Cardiac septum (tissue), 1 donor: ENCODE measurements at places on chromosomes 6 and 20. TPM values are rescaled to one million over a fixed set of nuclear protein-coding genes. Genes with fewer than 3 reads are reported as not detected.

- no peak for DNase-seq
These were observed 96.2 kb downstream of the RREB1 start for GRCh38 chr6:7203939-7204338.

GRCh38 chr20:39081255-39081654, 119.1 kb downstream of the DHX35 start:
- DNase-seq, result peak; percentile 80

GRCh38 chr6:83308833-83309232, 115.7 kb downstream of the RWDD2A start:
- DNase-seq, result no peak

- DNase-seq, result no peak
These were observed 327.2 kb downstream of the CDKAL1 start for GRCh38 chr6:20861481-20861880.

DNA sequence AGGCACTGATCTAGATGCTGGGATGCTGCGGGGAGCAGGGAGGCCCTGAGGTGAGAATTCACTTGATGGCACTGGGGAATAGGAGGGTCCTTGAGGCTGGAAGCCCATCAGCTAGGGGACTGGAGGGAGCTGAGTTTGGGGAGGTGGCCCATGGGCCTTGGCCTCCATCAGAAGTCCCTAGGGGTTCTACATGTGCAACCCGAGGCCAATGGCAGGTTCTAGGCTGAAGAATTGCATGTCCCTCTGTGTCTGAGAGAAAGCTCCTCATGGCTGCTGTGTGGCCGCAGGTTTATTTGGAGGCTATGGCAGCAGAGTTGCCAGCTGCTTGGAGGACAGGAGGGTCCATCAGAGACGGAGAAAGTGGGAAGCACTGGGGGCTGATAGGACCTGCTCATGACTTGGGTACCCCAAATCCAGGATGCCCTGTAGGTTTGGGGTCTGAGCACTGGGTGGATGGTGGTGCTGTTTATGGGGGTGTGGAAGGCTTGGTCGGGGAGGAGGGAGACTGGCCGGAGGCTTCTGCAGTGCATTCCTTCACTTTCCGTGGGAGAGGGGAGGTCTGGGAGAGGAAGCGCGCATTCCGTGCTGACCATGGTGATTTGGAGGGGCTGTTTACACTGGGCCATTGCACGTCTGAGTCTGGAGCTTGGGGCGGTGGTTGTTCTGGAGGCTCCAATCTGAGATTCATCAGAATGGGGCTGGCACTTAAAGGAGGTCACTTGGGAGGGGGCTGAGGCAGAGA, 24.8 kb upstream of the PHACTR3 start:
- peak; percentile 35 for DNase-seq

GRCh38 chr6:52020945-52021570, 66.4 kb downstream of the PKHD1 start:
- no peak for DNase-seq

DNA sequence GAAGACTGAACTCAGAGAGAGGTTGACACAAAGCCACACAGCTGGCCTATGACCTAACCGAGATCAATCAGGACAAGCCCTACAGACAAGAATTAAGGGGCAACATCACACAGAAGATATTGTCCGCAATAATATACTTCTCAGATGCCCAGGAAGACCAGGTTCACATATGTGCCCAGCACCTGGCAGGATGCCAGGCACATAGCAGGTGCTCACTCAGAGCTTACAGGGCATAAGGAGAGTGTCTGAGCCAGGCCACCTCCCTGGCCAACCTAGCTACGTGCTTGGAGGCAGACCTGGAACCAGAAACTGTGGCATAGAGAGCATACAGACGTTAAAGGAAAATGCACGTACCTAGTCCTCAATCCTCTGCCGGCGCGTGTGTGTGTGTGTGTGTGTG, 87.0 kb upstream of the LRFN2 start:
- no peak for DNase-seq

- no peak for DNase-seq
These were observed 42.8 kb upstream of the TASP1 start for GRCh38 chr20:13681248-13682125.

DNA sequence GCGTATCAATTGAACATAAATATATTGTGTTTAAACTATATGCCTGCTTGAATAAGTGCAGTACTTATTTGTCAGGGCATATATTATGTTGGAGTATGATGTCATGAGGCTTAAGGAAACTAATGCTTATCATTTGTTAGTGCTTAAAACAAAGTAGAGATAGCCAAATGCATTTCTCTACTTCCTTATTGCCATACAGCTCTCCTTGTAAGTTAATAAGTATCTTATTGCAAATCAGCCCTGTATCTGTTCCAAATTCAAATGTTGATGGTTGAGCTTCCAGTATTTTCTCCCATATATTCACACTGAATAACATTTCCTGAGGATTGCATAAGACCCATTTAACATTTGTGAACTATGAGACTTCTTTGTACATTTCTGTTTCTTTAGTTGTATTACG, 57.8 kb downstream of the CARMIL1 start:
- DNase-seq, result no peak

DNA sequence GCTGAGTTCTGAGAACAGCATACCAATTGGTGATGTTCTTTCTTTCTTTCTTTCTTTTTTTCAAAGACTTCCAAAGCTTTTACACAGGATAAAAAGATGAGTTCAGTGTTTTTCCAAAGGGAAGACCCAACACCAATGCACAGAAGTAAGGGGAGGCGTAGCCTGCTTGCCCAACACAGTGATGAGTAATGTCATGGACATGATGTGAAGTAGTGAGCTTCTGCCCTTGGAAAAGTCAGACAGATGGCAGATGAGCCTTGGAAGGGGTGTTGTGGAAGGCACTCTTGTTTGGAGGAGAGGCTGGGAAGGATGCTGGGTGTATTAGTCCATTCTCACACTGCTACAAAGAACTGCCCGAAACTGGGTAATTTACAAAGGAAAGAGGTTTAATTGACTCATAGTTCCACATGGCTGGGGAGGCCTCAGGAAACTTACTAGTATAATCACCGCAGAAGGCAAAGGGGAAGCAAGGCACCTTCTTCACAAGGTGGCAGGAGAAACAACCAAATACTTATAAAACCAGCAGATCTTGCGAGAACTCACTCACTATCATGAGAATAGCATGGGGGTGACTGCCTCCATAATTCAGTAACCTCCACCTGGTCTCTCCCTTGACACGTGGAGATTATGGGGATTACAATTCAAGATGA, 12.6 kb downstream of the LRP11 start:
- DNase-seq, result no peak

GRCh38 chr20:63206878-63207277, 9.1 kb downstream of the YTHDF1 start:
- DNase-seq, result no peak

GRCh38 chr6:150002710-150003109, 22.6 kb downstream of the RAET1L start:
- DNase-seq, result no peak

DNA sequence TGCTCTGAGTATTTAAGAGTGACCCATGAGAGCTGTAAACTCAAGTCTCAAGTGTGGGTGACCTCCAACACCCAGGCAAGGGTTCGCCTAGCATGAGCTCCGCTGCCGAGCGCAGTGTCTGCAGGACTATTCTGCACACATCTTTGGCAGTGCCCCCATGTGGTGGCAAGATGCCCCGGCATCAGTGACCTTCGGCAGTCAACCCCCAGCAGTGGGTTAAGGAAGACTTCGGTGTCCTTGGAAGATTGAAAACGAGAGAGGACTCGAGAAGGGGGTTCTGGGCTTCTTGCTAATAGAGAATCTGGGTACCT, 43.1 kb downstream of the RBM38 start:
- no peak for DNase-seq

DNA sequence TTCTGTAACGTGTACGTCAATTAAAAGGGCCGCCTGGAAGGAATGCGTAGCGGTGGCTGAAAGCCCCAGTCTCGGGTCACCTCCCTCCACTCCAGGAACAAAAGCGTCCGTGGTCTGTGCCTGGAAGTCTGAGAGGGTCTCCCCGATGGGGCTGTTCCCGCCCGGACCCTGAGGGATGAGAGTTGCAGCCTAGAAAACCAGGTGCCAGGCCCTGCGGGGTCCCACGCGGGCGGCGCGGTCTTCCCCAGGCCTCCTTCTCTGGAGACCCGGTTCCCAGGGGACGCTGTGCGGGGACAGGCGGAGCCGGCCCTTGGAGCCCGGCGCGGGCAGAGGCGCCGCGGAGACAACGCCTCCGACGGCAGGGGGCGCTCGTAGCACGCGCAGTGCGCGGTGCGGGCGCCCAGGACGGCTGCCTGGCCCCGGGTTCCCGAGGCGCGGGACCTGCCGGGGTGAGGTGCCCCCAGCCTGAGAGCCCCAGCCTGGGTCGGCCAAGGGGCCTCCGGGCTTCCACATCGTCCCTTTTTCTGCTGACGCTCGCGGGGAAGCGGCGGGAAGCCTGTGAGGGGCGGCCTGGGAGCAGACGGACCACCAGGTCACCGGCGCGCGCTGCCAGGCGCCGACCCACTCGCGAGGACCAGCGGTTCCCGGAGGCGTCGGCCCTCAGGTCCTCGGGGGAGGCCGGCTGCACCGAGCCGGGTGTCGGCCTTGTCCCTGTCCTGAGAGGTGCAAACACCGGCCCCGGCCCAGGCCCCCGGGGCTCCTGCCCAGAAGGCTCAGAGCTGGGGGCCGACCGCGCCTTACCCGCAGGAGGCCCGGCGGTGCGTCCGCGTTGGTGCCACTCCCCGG, 5.3 kb upstream of the FOXC1 start:
- peak; percentile 88 for DNase-seq

DNA sequence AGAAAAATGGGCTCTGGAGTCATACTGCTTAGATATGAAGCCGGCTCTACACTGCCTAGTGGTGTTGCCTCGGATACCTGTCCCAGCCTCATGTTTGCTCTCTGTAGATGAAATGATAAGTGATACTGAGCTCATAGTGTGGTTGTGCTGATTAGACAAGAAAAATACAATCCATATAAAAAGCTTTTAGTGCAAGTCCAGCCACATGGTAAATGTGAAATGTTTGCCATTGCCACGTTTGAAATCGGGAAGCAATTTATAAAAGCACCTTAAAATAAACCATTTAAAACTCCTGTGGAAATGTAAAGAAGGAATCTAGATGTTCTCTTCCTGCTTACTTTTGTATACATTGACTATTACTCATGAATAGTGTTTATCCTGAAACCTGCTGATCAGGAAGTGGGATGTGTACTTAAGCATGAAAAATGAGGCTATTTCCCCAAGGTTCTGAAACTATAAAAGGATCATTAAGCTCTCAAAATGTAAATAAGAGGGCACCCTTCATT, 13.1 kb upstream of the PBOV1 start:
- DNase-seq, result no peak

- no peak for DNase-seq
These were observed 9.5 kb downstream of the TAAR2 start for GRCh38 chr6:132614554-132614953.

- DNase-seq, result no peak
These were observed 43.0 kb downstream of the CDKAL1 start for GRCh38 chr6:20577173-20577688.

DNA sequence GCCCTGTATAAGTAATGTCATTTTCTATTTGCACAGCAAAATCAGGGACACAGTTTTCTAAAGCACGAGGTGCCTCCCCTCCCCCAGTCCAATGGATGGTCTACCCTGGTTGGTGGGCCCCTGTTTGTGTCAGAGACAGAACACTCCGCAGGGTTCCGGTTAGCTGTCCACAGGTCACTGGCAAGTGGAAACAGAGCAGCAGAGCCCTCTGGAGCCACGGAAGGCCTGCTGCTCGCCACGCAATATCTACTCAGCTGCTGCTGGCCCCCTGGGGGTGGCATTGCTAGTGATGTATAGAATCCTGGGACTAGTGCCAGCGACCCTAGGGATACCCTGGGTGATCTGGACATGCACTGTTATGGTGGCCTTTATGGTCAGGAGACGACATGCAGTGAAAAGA, 50.4 kb downstream of the RIN2 start:
- no peak for DNase-seq

- DNase-seq, result peak; percentile 85
These were observed 124.2 kb downstream of the LY86 start for GRCh38 chr6:6712449-6713403.

DNA sequence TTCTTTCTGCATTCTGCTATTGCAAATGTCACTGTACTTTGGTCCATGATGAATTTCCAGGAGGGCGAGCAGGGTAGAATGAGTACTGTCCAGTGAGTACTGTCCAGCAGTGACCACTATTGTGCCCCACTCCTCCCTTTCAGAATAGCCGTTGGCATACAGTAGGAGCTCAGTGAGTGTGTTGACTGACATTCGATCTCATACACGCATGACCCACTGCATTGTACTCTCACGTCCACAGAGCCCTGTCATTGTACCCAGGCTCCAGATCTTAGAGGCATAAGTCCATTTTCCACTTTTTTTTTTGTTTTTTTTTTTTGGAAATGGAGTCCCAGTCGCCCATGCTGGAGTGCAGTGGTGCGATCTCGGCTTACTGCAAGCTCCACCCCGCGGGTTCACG, 8.2 kb downstream of the DYNLRB1 start:
- DNase-seq, result no peak

DNA sequence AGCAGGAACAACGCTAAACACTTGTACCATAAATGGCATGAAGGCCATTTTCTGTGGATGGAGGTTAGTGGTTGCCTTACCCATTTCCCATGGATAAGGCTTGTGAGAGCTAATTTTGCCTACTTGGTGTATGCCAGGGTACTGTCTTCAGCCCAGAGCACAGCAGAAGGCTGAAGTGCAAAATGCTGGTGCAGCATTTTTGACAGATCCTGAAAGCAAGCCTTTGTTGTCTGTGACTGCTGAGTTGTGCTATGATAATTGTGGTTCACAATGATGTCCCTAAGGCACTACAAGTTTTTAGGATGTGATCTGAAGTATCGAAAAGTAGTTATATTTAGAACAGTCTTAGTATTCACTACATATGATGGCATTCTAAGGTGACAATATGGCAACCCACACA, 14.7 kb upstream of the HMGN3 start:
- no peak for DNase-seq

GRCh38 chr6:43703512-43704429, 16.2 kb upstream of the MRPS18A start:
- no peak for DNase-seq

DNA sequence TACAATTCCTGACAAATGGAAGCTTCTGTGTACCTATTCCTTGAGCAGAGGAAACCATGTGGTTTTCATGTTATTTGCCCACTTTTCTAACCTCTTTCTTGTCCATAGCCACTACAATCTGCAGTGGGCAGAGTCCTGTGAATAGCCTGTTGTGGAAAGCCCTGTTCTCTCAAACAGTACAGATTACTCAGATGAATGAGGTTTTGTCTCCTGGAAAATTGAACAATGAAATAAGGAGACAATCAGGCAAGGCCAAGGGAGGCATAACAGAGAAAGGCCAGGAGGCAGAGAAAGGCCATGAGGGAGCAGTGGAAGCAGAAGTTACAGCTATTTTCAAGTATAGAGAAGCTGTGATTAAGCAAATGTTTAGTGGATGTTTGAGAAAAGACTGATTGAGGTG, 189.3 kb downstream of the GRIK2 start:
- no peak for DNase-seq

GRCh38 chr20:13228771-13229170, 7.7 kb downstream of the ISM1 start:
- DNase-seq, result no peak

The PDYN gene
- not detected for total RNA-seq

The SALL4 gene
- total RNA-seq, result 0.08 TPM

The ZBP1 gene
- 0.43 TPM for total RNA-seq

The GPX5 gene
- not detected for total RNA-seq

The PRICKLE4 gene
- 1.7 TPM for total RNA-seq

The RPP40 gene
- total RNA-seq, result 3.6 TPM

The BMP5 gene
- total RNA-seq, result 1.4 TPM

The KHDC1L gene
- total RNA-seq, result not detected

The LY6G5C gene
- total RNA-seq, result 2.9 TPM

The RSPO3 gene
- total RNA-seq, result 1.8 TPM

The SLC35F1 gene
- total RNA-seq, result 7.7 TPM

The BPIFB4 gene
- not detected for total RNA-seq

The ENPP1 gene
- total RNA-seq, result 3.3 TPM
